ENCODE measurements at places on chromosomes 16 and 17. TPM values are rescaled to one million over a fixed set of nuclear protein-coding genes. Genes with fewer than 3 reads are reported as not detected.

- H3K4me1 ChIP-seq: peaks cover 30% of the 10 kb centered on the region
- peaks cover 60% of the 10 kb centered on the region for H3K27me3 ChIP-seq
- H3K36me3 ChIP-seq: no peaks in the 10 kb centered on the region
- no peak for DNase-seq
- H3K4me3 ChIP-seq: no peak overlapping the region
Measured at GRCh38 chr16:86511317-86512161, 1.2 kb downstream of the FOXF1 start.

GRCh38 chr16:85842848-85843247, 43.4 kb downstream of the COX4I1 start:
- peaks cover 29% of the 10 kb centered on the region for H3K27me3 ChIP-seq
- no peak for DNase-seq
- no peaks in the 10 kb centered on the region for H3K4me1 ChIP-seq
- no peak overlapping the region for H3K27ac ChIP-seq

DNA sequence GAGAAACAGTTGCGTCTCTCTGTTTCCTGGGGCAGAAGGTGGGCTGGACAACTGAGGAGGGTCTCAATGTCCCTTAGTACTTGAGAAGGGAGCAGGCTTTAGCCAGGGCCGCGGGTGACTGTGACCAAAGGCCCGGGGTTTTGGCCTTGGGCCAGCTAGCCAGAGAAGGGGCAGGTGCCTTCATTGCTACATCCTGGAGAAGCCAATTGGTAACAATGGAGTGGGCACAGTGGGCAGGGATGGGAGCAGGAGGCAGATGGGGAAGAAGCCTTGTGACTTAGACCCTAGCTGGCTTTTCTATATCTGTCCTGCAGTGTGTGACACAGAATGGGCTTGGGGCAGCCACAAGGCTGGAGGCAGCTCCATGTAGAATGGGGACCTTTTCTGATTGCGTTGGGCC, 46.0 kb downstream of the CLEC16A start:
- peaks cover 30% of the 10 kb centered on the region for H3K36me3 ChIP-seq
- no peaks in the 10 kb centered on the region for H3K27me3 ChIP-seq
- no peaks in the 10 kb centered on the region for H3K4me1 ChIP-seq
- H3K27ac ChIP-seq: no peak overlapping the region

GRCh38 chr16:12920739-12921138, 19.3 kb downstream of the SHISA9 start:
- H3K27ac ChIP-seq: no peak overlapping the region
- H3K36me3 ChIP-seq: no peaks in the 10 kb centered on the region
- H3K4me3 ChIP-seq: no peak overlapping the region
- peaks cover 1% of the 10 kb centered on the region for H3K27me3 ChIP-seq
- DNase-seq: no peak

- no peak overlapping the region for H3K27ac ChIP-seq
- no peaks in the 10 kb centered on the region for H3K27me3 ChIP-seq
- H3K36me3 ChIP-seq: no peaks in the 10 kb centered on the region
- no peak for DNase-seq
Measured at GRCh38 chr17:44493339-44493738, 9.9 kb downstream of the GPATCH8 start.

GRCh38 chr17:80868022-80868609, 123.5 kb upstream of the CHMP6 start:
- no peak overlapping the region for H3K4me3 ChIP-seq
- no peak overlapping the region for H3K27ac ChIP-seq
- DNase-seq: no peak
- H3K36me3 ChIP-seq: no peaks in the 10 kb centered on the region

GRCh38 chr17:79224476-79224875, 149.9 kb downstream of the ENGASE start:
- no peak overlapping the region for H3K4me3 ChIP-seq
- DNase-seq: no peak
- no peak overlapping the region for H3K27ac ChIP-seq
- no peaks in the 10 kb centered on the region for H3K4me1 ChIP-seq
- peaks cover 4% of the 10 kb centered on the region for H3K27me3 ChIP-seq

The KCTD19 gene
- total RNA-seq: not detected

- H3K27me3 ChIP-seq: no peaks in the 10 kb centered on the region
- no peak overlapping the region for H3K4me3 ChIP-seq
- DNase-seq: no peak
- no peaks in the 10 kb centered on the region for H3K4me1 ChIP-seq
- H3K36me3 ChIP-seq: no peaks in the 10 kb centered on the region
Measured at GRCh38 chr17:66089764-66090163, 102.2 kb downstream of the CEP112 start.

DNA sequence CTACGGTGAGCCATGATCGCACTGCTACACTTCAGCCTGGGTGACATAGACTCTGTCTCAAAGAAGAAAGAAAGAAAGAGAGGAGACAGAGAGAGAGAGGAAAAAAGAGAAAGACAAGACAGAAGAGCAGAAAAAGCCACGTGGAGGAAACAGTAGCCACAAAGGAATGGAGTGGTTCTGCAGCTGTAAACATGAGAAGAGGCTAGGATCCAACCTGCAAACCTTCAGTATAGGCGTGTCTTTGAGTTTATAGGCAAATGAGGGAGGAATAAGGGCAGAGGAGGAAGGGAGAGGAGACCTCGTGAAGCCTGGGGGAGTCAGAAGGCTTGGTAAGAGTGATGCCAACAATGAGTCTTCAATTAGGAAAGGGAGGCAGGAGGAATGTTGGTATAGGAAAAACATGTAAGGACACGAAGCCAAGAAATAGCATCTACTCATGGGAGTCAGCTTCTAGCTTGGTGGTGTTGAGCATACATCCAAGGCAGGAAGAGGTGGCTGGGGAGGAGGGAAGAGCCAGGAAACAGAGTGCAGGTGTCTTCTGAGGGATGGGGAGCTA, 3.9 kb downstream of the MED9 start:
- peaks cover 46% of the 10 kb centered on the region for H3K4me1 ChIP-seq
- H3K27ac ChIP-seq: peak overlapping the region; percentile 19
- no peak overlapping the region for H3K4me3 ChIP-seq
- no peaks in the 10 kb centered on the region for H3K27me3 ChIP-seq
- no peak for DNase-seq
- H3K36me3 ChIP-seq: no peaks in the 10 kb centered on the region

- H3K27ac ChIP-seq: no peak overlapping the region
- H3K4me3 ChIP-seq: no peak overlapping the region
- H3K4me1 ChIP-seq: no peaks in the 10 kb centered on the region
- no peaks in the 10 kb centered on the region for H3K36me3 ChIP-seq
- H3K27me3 ChIP-seq: no peaks in the 10 kb centered on the region
- no peak for DNase-seq
Measured at GRCh38 chr17:6508519-6509030, 47.8 kb downstream of the PITPNM3 start.

Measured in psoas muscle (tissue), 8 donors.